ENCODE measurements at places on chromosomes 11 and 22.
A peak's percentile ranks its signal among the peaks of the same experiment; 100 is the strongest.

- DNase-seq, result no peak
Measured at GRCh38 chr11:126476266-126476924, 120.9 kb downstream of the ST3GAL4 start.

DNA sequence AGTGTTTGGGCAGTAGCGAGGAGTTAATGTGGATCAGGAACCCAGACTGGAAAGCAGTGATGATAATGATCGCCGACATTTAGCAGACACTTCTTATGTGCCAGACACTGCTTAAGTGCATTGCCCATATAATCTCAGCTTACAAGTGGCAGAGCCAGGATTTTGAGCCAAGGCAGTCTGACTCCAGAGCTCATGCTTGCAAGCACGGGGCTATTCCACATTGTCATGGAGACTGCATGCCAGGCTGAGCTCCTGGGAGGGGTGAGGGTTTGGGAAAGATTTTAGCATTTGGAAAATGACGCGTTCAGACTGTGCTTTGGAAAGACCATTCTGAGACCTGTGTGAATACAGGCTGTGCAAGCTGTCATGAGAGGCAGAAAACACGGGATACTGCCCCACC, 302.7 kb downstream of the DDX10 start:
- no peak for DNase-seq

- no peak for DNase-seq
Measured at GRCh38 chr11:120179057-120179672, 31.7 kb upstream of the OAF start.

- DNase-seq, result no peak
Measured at GRCh38 chr11:36215693-36216060, 73.5 kb downstream of the COMMD9 start.

- DNase-seq, result no peak
Measured at GRCh38 chr11:74725701-74726100, 5.5 kb downstream of the CHRDL2 start.

DNA sequence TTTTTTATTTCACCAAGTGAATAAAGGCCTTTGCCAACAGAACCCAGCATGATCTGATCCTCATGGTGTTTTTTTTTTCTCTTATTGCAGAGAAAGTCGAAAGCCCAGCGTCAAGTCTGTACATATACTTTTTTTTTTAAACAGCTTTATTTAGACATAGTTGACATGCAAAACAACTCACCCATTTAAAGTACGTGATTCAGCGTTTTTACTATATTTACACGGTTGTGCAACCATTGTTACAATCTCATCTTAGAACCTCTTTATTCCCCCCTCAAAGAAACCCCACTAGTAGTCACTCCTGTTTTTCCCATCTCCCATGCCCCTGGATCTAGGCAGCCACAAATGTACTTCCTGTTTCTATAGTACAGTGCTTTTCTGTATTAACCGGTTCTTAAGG, 20.6 kb upstream of the AP1B1 start:
- DNase-seq, result no peak

GRCh38 chr11:69862797-69863543, 43.8 kb upstream of the FGF3 start:
- DNase-seq, result no peak

DNA sequence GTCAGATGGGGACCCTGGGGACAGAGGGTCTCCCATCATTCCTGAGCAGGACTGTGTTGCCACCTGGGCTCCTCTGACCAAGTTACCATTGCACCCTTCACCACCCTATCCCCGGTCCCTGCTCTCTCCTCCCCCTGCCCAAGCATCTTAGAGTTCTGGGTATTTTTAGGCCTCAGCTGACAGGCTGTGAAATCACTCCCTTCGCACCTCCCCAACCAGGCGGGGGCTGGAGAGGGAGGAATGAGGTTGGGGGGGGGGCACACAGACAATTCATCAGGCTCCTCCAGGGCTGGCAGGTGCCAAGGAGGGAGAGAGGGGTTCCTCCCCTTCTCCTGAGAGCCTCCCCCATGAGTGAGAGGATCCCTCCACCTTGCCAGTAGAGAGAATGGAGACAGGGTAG, 9.0 kb downstream of the SYT7 start:
- no peak for DNase-seq

GRCh38 chr11:120106354-120107150, 31.4 kb downstream of the TRIM29 start:
- DNase-seq, result no peak

GRCh38 chr11:75792997-75793800, 21.8 kb upstream of the UVRAG start:
- DNase-seq, result no peak

DNA sequence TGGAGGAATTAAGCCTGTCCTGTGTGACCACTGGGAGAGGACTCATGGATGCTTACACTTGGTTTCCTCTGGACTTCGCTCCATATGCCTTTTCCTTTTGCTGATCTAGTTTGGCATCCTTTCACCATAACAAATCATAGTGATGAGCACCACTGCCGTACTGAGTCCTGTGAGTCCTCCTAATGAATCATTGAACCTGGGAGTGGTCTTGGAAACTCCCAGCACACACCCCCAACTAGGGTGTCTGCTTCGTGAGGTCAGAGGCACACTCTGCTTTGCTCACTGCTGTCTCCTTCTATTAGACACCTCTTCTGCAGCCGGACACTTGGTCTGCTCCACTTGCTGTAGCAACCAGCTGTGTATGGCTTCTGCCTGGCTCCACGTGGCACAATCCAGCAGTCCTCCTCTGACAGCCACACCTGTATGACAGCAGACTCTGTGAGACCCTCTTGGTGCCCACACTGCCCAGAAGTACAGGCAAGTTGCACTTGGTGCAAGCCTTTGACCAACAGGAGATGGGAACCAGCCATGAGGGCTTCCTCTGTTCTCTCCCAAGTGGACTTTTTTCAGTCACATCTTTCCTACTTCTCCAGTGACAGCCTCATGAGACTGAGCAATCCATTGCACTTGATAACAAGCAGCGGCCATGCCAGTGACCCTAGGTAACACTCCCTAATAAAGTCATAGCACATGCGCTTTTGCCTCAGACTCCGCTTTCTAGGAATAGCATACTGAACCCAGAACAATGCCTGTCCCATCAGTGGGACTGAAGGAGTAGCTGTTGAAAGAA, 65.0 kb upstream of the HMGXB4 start:
- DNase-seq, result no peak

DNA sequence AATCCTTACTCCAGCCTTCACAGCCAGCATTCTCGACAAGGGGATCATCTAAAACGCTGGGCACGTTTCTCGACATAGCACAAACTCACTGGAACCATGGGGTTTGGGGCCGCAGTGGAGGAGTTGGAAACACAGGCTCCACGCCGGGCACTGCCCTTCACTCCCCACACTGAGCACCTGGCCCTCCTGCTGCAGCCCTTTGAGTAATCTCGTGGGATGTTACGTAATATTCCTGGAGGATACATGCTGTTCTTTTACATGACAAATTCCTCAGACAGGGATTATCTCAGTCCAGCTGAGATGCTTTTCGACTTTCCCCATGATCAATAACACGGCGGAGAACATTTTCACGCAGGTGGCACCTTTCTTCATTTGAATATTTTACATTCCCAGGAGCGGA, 408.0 kb downstream of the SHANK2 start:
- DNase-seq, result no peak

- DNase-seq, result peak; percentile 12
Measured at GRCh38 chr11:17036666-17037658, 22.7 kb upstream of the PLEKHA7 start.

GRCh38 chr22:22558071-22558971, 744 bp downstream of the PRAME start:
- no peak for DNase-seq

DNA sequence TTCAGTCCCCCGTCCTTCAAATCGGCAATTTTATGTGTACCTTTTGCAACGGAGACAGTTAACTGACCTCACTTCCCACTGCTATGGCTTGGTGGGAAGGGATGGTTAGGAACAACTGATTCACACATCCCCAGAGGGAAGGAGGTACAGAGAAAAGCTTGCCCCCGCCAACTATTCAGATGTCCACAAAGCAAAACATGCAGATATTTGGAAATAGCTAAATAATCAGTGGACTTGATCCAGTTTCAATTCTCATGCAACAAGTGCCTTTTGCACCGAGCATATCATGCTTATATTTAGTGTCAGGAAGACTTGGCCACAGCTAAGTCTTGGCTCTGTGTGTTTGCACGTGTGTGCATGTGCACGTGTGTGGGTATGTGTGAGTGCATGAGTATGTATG, 144.6 kb downstream of the SNX19 start:
- DNase-seq, result no peak

- peak; percentile 84 for DNase-seq
Measured at GRCh38 chr11:47847892-47848699, at the start of gene NUP160. Gene NUP160, minus strand, starts transcription at chr11:47848350. Its CDS starts 32 bp downstream, at chr11:47848318.

- no peak for DNase-seq
Measured at GRCh38 chr11:2378527-2379210, 1.6 kb downstream of the CD81 start.

DNA sequence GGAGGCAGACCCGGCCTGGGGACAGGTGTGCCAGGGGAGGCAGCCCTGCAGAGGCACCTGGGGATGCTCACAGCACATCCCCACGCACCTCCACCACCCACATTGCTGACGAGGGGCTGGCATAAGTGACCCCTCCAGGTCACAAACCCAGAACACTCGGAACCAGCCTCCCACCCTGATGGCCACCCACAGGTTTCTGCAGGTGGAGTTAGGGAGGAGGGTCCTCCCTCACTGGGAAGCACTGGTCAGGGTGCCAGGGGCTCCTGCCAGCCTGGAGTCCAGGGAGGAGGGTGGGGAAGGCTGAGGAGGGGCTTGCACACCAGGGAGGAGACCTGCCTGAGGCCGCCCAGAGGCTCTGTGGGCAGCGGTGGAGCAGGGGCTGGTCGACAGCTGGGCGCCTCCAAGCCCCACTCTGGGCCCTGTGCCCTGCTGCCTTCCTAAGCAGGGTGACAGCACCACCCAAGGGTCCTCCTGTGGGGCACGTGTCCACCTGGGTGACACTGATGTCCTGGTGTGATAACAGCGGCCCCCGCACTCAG, 51.0 kb upstream of the CARS1 start:
- no peak for DNase-seq

DNA sequence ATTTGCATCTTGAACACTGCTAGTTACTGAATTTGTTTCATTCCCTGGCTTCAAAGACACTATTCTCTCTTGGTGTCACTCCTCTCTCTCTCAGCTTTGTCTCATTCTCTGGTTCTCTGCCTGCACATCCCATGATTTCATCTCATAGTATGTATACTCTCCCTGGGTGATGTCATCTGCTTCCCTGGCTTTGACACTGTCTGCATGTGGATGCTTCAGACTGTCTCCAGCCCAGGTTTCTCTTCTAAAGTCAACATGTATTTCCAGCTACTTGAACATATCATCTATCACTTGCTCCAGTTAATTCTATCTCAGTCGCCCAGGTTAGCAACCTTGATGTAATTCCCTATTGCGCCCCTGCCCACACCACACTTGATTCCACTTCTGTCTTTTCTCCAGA, 9.3 kb upstream of the ACAT1 start:
- no peak for DNase-seq

GRCh38 chr22:22871536-22872278, 15.9 kb upstream of the IGLL5 start:
- no peak for DNase-seq

DNA sequence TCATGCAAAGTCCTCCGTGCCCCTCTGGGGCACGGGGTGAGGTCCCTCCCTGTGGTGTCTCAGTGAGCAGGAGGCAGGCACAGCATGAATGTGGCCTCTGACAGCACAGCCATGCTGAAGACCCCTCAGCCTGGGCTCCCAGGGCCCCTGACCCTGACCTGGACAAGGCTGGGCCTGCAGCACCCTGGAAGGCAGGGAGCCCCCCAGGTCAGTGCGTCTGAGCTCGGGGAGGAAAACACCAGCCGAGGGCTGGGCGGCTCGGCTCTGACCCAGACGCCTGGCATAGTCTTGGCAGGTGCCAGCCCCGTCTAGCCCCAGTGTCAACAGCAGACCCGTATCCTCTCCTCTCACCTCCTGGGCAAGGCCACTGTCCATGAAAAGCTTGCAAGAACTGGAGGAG, 1276.6 kb downstream of the BRD1 start:
- no peak for DNase-seq

DNA sequence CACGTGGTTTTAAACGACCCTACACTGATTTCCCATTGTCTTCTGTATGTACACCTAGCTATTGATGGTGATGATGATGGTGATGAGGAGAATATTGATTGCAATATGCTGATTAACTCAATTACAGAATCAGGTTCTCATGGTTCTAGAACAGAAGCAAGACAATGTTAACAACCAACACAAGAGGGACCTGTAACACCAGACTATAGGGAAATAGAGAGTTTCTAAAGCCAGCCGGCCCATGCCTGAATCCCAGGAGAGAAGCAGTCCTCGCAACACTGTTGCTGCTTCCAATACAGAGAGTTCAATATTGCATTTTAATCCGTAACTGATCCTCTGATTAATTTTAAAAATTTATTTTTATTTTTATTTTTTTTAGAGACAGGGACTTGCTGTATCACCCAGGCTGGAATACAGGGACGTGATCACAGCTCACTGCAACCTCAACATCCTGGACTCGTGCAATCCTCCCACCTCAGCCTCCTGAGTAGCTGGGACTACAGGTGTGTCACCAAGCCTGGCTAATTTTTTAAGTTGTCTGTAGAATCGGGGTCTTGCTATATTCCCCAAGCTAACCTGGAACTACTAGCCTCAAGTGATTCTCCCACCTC, 22.2 kb upstream of the UBASH3B start:
- DNase-seq, result peak; percentile 12

DNA sequence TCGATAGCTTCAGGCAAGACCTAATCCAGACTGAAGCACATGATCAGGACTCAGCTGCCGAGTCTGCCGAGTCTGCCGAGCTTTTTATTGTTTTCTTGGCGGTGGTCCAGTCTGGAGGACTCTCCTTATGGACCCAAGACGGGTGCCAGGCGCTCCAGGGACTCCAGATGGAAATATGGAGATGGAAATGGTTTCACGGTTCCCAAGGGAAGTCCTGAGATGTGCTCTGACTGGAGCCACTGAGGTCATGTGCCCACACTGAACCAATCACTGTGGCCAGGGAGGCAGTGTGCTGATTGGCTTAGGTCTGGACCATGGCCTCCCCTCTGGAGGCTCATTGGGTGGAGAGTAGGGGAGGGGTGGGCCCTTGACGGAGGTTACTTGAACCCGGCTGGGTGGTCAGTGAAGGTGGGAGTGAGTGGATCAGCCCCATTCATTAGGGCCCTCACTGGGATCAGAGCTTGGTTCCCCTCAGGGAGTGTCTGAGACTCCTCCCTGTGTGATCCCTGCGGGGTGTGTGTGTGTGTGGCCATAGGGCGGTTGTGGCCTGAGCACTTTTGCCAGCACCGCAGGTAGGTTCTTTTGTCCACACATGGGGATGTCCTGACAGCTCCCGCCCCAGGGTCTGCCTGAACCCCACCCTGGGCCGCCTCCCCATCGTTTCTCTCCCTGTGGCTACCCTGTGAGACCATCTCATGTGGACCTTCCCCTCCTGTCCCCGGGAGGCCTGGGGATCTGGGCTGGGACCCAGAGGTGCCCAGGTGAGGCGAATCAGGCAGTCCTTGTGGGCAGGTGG, 14.0 kb downstream of the RPS6KA4 start:
- no peak for DNase-seq

GRCh38 chr11:106242718-106243415, 165.4 kb downstream of the AASDHPPT start:
- DNase-seq, result no peak

- no peak for DNase-seq
Measured at GRCh38 chr22:43331069-43331451, 12.1 kb downstream of the SCUBE1 start.

All from activated CD4-positive, alpha-beta T cell treated with anti-CD3 and anti-CD28 coated beads, Interleukin-2, amount 50 U/mL, for 16 hours (primary cell).